Glutamatergic neuron (in vitro differentiated cells): ENCODE measurements at places on chromosomes 12 and 14.

- no peak for DNase-seq
Observed at GRCh38 chr14:50399251-50400032, 2.8 kb upstream of the CDKL1 start.

GRCh38 chr14:50006141-50006540, 110.2 kb downstream of the VCPKMT start:
- no peak for DNase-seq

DNA sequence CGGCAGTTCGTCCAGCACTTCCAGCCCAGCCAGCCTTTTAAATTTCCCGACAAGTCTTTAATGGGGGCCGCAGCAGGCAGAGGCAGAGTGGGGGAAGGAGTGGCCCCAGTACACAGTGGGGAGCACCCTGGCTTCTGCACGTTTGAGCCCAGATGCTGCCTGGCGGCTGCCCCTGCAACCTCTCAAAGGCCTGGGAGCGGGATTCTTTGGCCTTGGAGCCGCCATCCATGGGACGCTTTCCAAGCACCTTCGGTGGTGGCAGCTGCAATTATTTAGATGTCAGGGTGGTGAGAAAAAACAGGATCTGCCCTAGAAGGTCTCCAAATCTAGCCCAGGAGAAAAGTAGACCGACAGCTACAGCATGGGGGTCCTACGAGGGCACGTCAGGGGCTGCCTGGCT, 46.0 kb downstream of the FAM222A start:
- no peak for DNase-seq

- no peak for DNase-seq
Observed at GRCh38 chr12:62654326-62655241, 188.0 kb downstream of the MON2 start.

- no peak for DNase-seq
Observed at GRCh38 chr12:44031472-44032185, 195.7 kb downstream of the TMEM117 start.

GRCh38 chr12:104910196-104910840, 47.8 kb downstream of the SLC41A2 start:
- no peak for DNase-seq

DNA sequence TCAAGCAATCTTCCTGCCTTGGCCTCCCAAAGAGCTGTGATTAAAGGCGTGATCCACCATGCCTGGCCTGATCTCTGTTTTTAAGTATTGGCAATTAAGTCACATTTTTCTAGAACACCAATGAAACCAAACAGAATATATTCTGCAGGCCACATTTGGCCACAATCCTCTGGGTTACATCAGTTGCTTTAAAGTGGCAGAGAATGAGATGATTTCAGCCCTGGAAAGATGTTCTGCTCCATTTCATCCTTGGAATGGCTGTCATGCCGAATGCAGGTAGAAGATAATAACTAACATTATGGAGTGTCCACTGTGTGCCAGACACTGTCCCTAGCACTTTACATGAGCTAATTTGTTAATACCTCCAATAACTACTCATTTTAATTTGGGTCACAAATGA, 154.4 kb downstream of the PTPN11 start:
- DNase-seq = no peak

DNA sequence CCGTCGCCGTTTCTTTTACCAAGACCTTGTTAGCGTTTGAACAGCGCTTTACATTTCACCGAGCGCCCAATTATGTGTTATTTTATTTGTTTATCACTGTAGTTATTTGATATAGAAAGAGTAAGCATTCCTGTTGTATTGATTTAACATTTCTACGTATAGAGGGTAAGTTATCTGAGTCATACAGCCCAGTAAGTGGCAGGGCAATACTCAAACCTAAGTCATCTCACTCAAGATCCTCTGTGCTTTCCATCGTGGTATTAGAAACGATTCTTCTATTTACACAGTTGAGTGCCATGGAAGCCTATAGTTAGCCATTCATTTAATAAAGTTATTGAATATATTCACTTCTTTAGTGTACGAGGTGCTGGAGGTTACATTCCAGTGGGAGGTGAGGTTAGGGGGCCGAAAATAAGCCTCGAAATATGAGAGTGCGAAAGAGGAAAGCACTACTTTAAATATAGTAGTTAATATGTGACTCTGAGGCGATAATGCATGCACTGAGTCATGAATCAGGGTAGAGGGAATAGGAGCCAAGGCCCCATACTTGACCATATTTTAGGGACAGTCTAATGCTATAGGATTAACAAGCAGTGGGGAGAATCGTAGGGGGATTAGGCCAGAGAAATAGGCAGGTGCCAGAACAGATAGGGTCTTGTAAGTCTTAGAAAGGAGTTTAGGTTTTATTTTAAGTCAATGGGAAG, 629 bp downstream of the RAD51AP1 start:
- no peak for DNase-seq

GRCh38 chr12:2578211-2578610, 216.6 kb upstream of the FKBP4 start:
- no peak for DNase-seq

DNA sequence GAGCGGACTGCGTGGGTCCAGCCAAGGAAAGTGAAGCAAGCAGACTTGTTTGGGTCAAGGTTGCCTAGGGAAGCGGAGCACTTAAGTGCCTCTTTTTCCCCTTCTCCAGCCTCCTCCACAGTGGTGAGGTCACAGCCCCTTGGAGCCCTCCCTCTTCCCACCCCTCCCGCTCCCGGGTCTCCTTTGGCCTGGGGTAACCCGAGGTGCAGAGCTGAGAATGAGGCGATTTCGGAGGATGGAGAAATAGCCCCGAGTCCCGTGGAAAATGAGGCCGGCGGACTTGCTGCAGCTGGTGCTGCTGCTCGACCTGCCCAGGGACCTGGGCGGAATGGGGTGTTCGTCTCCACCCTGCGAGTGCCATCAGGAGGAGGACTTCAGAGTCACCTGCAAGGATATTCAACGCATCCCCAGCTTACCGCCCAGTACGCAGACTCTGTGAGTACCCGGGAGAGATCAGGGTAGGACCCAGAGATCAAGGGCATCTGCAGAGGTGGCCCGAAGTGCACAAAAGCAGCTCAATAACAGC, at the start of gene TSHR:
TSS of gene TSHR (plus strand) at position 206 of the 526 bp plus-strand sequence. CDS start at position 266, 60 bp downstream.
- peak; percentile 36 for DNase-seq

DNA sequence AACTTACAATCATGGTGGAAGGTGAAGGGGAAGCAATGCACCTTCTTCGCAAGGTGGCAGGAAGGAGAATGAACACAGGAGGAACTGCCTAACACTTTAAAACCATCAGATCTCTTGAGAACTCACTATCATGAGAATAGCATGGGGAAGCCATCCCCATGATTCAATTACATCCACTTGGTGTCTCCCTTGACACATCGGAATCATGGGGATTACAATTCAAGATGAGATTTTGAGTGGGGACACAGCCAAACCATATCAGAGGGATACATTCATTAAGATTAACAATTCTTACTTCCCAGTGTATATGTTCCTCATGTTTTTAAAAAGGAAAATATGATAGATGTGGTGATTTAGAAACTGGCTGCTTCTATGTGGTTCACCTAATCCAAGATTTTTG, 117.9 kb downstream of the PDE3A start:
- DNase-seq = no peak

DNA sequence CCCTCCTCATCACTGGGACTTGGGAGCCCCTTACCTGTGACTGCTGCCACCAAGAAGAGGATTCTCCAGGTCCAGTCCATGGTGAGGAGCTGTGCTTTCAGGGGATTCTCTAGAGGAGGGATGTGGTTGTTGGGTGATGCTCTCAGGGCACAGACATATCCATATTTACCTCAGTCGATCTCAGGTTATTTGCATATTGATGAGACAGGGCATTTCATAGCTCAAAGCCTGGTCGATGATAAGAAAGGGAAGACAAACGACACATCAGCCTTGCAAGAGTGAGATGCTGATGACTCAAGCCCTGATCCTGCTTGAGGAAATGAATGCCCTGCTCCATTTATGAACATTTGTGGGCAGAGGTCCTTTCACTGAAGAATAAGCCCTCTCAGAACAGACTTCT, 981.0 kb downstream of the TMEM121 start:
- no peak for DNase-seq

DNA sequence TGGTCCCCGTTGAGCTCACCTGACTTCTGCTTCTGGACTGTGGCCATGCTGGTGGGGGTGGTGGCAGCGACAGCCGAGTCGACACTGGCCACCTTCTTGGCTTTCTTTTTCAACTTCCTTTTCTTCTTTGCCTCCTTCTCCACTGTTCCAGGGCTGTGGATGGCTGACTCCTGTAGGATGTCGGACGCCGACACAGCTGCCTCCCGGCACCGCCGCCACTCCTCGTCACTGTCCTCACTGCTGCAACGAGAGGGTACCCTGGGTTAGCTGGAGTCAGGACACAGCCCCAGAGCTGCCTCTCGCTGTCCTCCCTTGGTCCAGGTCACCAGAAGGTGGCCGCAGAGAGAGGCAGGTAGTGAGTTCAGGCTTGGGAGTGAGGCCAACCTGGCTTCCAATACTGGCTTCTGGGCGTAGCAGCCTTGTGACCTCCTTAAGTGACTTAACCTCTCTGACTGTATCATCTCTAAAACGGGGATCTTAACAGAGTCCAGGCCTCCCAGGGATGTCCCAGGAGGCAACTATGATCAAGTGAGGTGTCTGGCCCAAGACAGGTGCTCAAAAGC, 12.0 kb downstream of the C12orf43 start:
- DNase-seq = no peak
